Purkinje cell (primary cell): ENCODE measurements at places on chromosomes 4 and X. TPM values are rescaled to one million over a fixed set of nuclear protein-coding genes. Genes with fewer than 3 reads are reported as not detected.

The CLIC2 gene
- polyA plus RNA-seq: 1.1 and 6.7 TPM in 2 replicates

The CENPVL1 gene
- 0.35 and 0.92 TPM in 2 replicates for polyA plus RNA-seq

The MAGEC2 gene
- not detected in 2 replicates for polyA plus RNA-seq

The ZFYVE28 gene
- 7.0 and 11.5 TPM in 2 replicates for polyA plus RNA-seq
